ENCODE measurements at places on chromosomes 4 and X.

DNA sequence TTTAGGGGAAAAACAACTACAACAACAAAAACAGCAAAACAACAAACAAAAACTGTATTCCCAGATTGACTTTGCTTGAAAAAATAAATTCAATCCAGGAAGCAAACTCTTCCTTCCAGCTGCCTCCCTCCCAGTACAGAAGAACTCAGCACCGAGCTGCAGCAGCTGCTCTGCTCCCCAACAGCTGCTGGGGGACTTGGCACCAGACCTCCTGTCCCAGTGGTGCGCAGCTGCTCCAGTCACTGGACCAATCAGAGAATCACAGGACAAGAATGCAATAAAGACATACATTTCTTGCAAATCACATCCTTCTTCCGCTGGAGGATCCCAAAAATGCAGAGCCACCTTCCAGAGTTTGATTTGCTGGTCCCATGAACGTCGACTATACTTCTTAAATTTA is 11.8 kb upstream of the FAM53A start:
- no peak for DNase-seq

GRCh38 chr4:150962245-150962644 is 52.8 kb downstream of the LRBA start:
- DNase-seq = no peak

DNA sequence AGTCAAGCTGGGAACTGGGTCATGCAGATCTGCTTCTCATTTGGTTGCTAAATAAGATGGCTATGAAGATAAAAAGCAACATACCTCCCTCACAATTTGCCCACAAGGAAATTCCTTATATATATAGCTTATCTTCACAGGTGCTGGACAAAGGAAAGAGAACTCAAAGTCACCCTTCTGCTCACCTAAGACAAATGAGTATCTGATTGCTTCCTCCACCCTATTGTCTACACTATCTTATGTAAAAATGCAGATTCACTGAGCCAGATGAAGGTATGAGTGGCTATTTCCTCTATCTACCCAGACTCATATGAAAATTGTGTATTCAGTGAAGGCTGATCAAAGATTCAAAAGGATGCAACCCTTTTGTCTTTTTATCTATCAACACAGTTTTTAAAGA is 50.8 kb downstream of the CHM start:
- DNase-seq = no peak

DNA sequence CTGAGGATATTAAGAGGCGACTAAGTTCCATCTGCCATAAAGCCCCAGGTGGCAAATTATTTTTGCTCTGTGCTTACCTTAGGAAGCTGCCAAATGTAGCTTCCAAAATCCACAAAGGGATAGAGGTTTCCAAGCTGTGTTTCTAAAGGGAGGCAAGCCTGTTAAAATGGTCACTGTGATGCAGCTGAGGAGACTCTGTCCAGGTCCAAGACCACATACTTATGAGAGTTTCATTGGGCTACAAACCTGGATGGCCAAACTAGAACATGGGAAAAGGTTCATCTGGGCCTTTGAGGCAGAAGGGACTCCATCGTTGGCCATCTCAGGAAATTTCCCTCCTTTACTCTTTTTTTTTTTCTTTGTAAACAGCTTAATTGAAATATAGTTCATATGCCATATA is 306.9 kb upstream of the FGF13 start:
- no peak for DNase-seq

- no peak for DNase-seq
Observed at GRCh38 chr4:74206088-74206825, 48.3 kb downstream of the MTHFD2L start.

- no peak for DNase-seq
Observed at GRCh38 chr4:186861317-186861716, 137.7 kb upstream of the FAT1 start.

GRCh38 chr4:65014078-65014477 is 604.8 kb upstream of the TECRL start:
- no peak for DNase-seq

DNA sequence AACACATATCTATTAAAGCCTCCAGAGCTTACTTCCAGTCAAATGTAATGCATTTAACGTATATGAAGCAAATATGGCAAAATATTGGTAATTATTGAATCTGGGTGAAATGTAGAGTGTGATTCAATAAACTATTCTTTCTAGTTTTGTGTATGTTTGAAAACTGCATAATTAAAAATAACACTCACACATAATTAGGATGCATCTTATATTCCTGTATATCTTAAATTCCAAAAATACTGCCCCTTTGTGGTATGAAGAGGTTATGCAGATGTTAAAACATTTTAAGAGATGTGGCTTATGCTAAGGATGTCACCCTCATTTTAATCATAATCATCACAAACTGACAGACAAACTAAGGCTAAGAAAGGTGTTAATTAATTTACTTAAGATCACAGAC is 182.9 kb downstream of the COX18 start:
- no peak for DNase-seq
